Mesothelial cell of epicardium (in vitro differentiated cells): ENCODE measurements at places on chromosomes 4 and X.

DNA sequence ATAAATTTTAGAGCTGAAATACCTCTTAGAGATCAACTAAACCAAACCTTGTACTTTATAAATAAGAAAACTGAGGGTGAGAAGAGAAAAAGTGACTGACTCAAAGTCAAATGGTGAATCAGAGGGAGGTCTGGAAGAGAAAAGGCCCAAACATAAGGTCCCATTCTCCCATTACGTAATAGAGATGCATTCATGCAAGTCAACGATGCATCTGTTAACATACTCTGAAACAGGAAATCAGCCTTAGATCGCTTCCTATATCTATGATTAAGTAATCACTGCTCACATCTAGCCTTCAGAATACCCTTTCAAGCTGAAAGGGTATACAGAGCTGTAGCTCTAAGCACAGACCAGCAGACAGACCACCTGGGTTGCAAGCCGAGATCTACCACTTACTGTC lies 6.5 kb downstream of the RNF150 start:
- peaks cover 57% of the 10 kb centered on the region for H3K4me1 ChIP-seq
- DNase-seq: no peak
- H3K27me3 ChIP-seq: peaks cover 12% of the 10 kb centered on the region
- H3K4me3 ChIP-seq: no peak overlapping the region
- H3K27ac ChIP-seq: no peak overlapping the region
- peaks cover 3% of the 10 kb centered on the region for H3K36me3 ChIP-seq

DNA sequence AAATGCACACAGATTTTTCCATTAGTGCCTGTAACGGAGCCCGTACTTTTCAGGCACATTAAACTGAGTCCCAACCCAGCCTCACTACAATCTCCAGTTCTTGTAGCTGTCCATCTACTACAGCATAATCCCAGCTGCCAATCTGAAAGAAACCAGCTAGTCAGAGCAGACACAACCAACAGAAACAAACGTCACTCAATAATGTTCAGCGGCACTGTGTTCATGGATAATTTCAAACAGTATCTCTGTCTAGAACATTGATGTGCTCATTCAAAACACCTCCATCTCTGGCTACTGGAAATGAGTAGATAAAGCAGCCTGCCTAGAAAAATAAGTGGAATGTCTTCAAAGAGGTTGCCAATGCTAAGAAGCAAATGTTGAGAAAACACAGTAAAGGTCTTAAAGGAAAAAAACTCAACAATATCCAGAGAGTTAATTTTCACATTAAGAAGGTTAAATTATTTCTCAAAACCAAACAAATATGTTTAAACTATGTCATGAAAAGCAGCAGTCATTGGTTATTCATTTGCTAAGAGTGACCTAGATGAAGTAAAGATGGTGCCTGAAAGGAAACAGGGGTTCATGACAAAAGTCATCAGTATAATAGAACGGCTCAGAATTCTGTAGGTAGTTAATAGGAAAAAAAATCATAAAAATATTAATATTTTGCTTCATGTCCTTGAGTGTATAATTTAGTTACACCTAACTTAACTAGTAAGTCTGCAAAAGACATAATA lies 245.1 kb upstream of the MAB21L2 start:
- peaks cover 4% of the 10 kb centered on the region for H3K36me3 ChIP-seq
- DNase-seq: no peak
- H3K27ac ChIP-seq: peak overlapping the region; percentile 76
- H3K4me3 ChIP-seq: no peak overlapping the region
- H3K27me3 ChIP-seq: no peaks in the 10 kb centered on the region

DNA sequence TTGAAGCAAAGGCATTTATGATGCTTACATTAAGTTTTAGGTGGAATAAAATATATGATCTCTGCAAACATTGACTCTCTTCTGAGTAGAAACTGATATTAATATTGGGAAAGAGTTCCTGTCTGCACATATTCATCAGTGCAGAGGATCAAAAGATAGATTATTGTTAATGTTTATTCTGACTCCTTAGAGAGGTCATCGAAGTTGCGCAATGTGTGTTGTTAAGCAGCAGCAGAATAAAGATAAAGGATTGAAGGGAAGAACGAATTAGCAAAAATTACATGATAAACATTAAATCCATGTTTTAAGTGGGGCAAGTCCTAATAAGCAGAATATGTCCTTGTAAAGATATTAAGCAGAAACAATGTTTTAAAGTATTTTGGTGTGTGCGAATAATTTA lies 72.6 kb upstream of the MBNL3 start:
- no peak overlapping the region for H3K4me3 ChIP-seq
- no peak for DNase-seq
- no peaks in the 10 kb centered on the region for H3K36me3 ChIP-seq
- peaks cover 10% of the 10 kb centered on the region for H3K4me1 ChIP-seq

DNA sequence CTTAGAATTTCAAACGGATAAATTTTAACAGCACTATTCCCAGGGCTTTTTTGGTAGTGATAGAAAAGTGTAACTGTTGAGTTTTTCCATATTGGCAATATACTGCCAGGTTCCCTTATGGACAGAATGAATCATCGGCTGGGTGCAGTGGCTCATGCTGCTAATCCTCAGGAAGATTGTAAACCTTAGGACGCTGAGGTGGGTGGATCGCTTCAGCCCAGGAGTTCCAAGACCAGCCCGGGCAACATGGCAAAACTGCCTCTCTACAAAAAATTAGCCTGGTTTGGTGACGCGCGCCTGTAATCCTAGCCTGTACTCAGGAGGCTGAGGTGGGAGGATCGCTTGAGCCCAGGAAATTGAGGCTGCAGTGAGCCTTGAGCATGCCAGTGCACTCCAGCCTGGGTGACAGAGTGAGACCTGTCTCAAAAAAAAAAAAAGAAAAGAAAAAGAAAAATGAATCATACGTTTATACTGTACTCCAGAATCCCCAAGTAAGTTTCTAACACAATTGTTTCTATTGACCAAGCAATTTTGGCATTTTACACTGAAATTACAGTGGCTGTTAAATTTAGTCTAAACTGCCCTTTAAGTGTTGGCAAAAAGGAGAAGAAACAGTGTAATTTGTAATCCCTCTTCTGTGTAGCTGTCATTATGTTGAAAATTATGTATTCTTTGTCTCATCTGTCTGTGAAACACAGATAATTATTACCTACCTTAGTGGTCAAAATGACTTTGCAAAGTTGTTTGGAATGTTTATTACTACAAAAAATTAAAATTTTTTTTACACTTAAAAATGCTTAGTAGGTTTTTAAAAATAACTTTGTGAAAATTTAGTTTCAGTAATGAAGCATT lies 1.8 kb downstream of the SLC30A9 start:
- peak overlapping the region; percentile 100 for H3K4me3 ChIP-seq
- peaks cover 3% of the 10 kb centered on the region for H3K36me3 ChIP-seq
- H3K27ac ChIP-seq: no peak overlapping the region
- peaks cover 27% of the 10 kb centered on the region for H3K4me1 ChIP-seq
- DNase-seq: no peak
- H3K27me3 ChIP-seq: no peaks in the 10 kb centered on the region

GRCh38 chrX:95678679-95679078 lies 1006.0 kb upstream of the DIAPH2 start:
- H3K36me3 ChIP-seq: no peaks in the 10 kb centered on the region
- H3K4me1 ChIP-seq: peaks cover 8% of the 10 kb centered on the region
- H3K4me3 ChIP-seq: no peak overlapping the region
- DNase-seq: no peak

- H3K36me3 ChIP-seq: no peaks in the 10 kb centered on the region
- H3K4me1 ChIP-seq: peaks cover 66% of the 10 kb centered on the region
- H3K4me3 ChIP-seq: no peak overlapping the region
- no peak for DNase-seq
- H3K27ac ChIP-seq: peak overlapping the region; percentile 52
Measured at GRCh38 chr4:98519268-98519977, 139.0 kb downstream of the TSPAN5 start.

DNA sequence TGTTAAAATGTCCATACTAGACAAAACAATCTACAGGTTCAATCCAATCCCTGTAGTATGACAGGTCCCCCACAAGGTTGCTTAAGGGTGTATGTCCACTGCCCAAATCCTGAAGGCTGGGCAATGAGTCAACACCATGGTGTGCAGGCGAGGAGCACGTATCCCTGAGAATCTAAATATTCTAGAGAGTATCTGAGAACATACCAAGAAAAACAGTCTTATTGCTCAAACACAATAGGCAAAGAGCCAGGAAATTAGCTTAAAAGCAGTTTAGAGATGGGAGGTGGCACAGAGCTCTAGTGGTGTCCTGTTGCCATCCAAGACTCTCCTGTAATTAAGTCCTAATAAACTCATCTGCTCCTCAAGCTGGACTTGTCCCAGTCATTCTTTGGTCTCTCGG lies 37.0 kb downstream of the RCHY1 start:
- no peak for DNase-seq
- H3K4me1 ChIP-seq: no peaks in the 10 kb centered on the region
- H3K36me3 ChIP-seq: peaks cover 49% of the 10 kb centered on the region
- H3K4me3 ChIP-seq: no peak overlapping the region

GRCh38 chrX:130179579-130180215 lies 7.9 kb downstream of the RAB33A start:
- H3K27ac ChIP-seq: peak overlapping the region; percentile 80
- H3K27me3 ChIP-seq: no peaks in the 10 kb centered on the region
- no peak for DNase-seq
- H3K4me3 ChIP-seq: no peak overlapping the region
- H3K4me1 ChIP-seq: peaks cover 14% of the 10 kb centered on the region

DNA sequence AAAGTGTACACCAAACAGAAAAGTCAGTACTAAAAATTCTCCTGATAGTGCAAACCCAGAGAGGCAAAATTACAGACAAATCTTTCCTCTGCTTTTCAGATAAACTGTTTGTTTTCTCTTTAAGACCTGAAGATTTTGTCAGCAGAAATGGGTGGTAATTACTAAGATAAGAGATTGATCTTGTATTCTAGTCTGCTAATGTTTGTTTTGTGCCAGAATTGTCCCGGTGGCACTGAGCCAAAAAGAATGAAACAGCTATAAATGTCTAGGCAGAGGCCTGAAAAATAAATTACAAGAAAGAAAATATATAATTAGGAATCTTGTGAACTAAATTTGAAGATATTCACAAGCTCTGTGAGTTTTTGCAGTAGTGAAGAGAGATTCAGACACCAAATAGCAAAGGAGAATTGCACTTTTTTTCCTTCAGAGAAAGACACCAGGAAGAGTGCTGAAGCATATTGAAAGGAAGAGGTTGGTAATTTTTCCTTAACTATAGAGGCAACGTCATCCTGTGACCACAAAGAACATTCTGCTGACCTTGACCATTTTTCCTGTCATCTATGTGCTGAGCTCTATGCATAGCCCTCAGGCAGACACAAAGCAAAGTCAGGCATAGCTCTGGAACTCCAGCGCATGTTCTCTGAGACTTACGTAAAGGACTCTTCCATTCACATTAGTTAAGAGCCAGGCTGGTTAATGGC lies 314.5 kb upstream of the RASGEF1B start:
- peaks cover 41% of the 10 kb centered on the region for H3K4me1 ChIP-seq

GRCh38 chr4:89410687-89411086 lies 103.1 kb upstream of the GPRIN3 start:
- H3K27me3 ChIP-seq: no peaks in the 10 kb centered on the region
- H3K36me3 ChIP-seq: no peaks in the 10 kb centered on the region
- H3K4me3 ChIP-seq: no peak overlapping the region
- peak overlapping the region; percentile 35 for H3K27ac ChIP-seq
- H3K4me1 ChIP-seq: peaks cover 13% of the 10 kb centered on the region
- DNase-seq: no peak

DNA sequence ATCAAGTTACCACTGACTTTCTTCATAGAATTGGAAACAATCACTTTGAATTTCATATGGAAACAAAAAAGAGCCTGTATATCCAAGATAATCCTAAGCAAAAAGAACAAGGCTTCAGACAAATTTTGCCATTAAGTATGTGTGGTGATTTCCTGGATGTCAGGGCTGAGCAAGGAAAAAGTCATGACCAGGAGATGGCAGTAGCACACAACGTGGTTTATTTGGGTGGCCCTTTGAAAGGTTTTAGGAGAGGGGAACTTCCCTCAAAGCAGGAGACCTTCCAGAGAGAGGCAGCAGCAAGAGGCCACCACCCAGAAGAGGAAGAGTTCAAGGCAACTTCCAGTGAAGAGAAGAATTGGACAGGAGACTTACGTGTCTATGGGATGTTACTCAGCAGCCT lies 18.1 kb upstream of the ZXDB start:
- DNase-seq: no peak
- H3K27ac ChIP-seq: no peak overlapping the region
- no peaks in the 10 kb centered on the region for H3K27me3 ChIP-seq
- H3K4me1 ChIP-seq: no peaks in the 10 kb centered on the region
- H3K36me3 ChIP-seq: no peaks in the 10 kb centered on the region

- no peaks in the 10 kb centered on the region for H3K4me1 ChIP-seq
- no peak overlapping the region for H3K27ac ChIP-seq
- H3K4me3 ChIP-seq: no peak overlapping the region
- DNase-seq: no peak
- H3K36me3 ChIP-seq: no peaks in the 10 kb centered on the region
- H3K27me3 ChIP-seq: no peaks in the 10 kb centered on the region
Measured at GRCh38 chr4:160980091-160980490, 1183.7 kb downstream of the FSTL5 start.

GRCh38 chr4:6222761-6223292 lies 22.5 kb upstream of the JAKMIP1 start:
- H3K27me3 ChIP-seq: peaks cover 73% of the 10 kb centered on the region
- H3K4me3 ChIP-seq: no peak overlapping the region
- DNase-seq: no peak
- no peak overlapping the region for H3K27ac ChIP-seq

GRCh38 chrX:112662559-112663427 lies 16.9 kb downstream of the LHFPL1 start:
- no peak overlapping the region for H3K4me3 ChIP-seq
- no peaks in the 10 kb centered on the region for H3K27me3 ChIP-seq
- DNase-seq: no peak
- no peaks in the 10 kb centered on the region for H3K36me3 ChIP-seq
- H3K4me1 ChIP-seq: peaks cover 10% of the 10 kb centered on the region

- H3K27me3 ChIP-seq: peaks cover 3% of the 10 kb centered on the region
- H3K36me3 ChIP-seq: no peaks in the 10 kb centered on the region
- no peaks in the 10 kb centered on the region for H3K4me1 ChIP-seq
- no peak overlapping the region for H3K4me3 ChIP-seq
- DNase-seq: no peak
Measured at GRCh38 chr4:163273203-163273602, 59.2 kb downstream of the NPY1R start.

DNA sequence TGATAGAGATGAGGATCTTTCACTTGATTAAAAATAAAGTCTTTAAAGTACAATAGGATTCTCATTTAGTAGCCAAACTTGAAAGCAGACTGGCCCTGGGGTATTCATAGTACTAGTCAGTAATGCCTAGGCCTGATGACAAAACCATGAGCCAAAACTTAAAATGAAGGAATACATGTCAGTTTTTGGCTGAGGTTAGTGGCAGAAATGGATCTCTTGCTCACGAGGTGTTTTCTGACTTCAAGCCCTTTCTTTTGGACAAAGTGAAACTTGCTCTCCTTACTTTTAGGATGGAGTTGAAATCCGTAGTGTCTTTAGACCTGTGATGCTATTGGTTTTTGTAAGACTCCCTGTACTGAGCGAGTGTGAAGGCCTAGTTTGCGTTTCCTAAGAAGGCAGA lies 157.7 kb downstream of the CCNG2 start:
- H3K27me3 ChIP-seq: peaks cover 3% of the 10 kb centered on the region
- H3K4me1 ChIP-seq: peaks cover 4% of the 10 kb centered on the region
- DNase-seq: no peak
- H3K4me3 ChIP-seq: no peak overlapping the region
- H3K36me3 ChIP-seq: no peaks in the 10 kb centered on the region
- no peak overlapping the region for H3K27ac ChIP-seq
